ENCODE measurements at places on chromosomes 3 and 15.

DNA sequence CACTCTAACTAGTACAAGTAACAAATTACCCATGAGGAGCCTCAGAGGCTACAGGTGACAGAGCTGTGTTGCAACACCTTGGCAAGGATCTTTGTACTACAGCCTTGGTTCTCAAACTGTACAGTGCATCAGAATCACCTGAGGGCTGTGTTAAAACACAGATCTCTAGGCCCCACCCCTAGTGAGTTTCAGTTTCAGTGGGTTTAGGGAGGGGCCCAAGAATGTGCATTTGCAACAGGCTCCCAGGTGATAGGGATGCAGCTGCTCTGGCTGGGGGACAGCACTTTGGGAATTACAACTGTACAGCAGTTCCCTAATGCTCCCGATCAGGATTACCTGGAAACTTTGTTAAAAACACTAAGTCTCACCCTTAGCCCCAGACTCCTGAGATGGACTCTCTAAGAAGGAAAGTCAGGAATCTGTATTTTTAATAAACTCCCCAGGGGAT is 66.1 kb upstream of the NR2F2 start:
- DNase-seq: no peak

GRCh38 chr3:195895078-195895860 is 13.1 kb downstream of the TNK2 start:
- DNase-seq: peak; percentile 89

- DNase-seq: no peak
Observed at GRCh38 chr15:44670087-44670950, 6.9 kb upstream of the SPG11 start.

- no peak for DNase-seq
Observed at GRCh38 chr3:5079761-5080160, 42.3 kb upstream of the ARL8B start.

DNA sequence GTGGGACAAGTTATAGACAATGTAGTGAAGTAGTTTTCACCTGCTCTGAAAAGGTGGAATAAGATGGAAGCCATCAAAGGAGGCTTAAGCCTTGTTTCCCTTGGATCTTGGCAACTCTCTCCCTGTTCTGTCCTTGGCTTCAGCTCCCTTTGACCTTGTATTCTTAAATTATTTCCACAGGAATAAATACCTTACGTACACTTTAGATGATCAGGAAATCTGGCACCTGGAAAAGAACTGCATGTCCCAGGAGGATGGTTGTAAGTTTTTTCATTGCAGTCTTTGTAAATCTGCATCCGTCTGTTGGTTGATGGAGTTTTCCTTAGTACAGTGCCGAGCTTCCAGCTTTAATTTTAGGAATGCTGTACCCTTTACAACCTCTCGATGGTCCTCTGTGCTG is 11.8 kb downstream of the ST6GAL1 start:
- no peak for DNase-seq

- no peak for DNase-seq
Observed at GRCh38 chr3:149215515-149215914, 6.1 kb downstream of the CP start.

GRCh38 chr15:94855409-94856266 is 624.3 kb downstream of the MCTP2 start:
- no peak for DNase-seq

DNA sequence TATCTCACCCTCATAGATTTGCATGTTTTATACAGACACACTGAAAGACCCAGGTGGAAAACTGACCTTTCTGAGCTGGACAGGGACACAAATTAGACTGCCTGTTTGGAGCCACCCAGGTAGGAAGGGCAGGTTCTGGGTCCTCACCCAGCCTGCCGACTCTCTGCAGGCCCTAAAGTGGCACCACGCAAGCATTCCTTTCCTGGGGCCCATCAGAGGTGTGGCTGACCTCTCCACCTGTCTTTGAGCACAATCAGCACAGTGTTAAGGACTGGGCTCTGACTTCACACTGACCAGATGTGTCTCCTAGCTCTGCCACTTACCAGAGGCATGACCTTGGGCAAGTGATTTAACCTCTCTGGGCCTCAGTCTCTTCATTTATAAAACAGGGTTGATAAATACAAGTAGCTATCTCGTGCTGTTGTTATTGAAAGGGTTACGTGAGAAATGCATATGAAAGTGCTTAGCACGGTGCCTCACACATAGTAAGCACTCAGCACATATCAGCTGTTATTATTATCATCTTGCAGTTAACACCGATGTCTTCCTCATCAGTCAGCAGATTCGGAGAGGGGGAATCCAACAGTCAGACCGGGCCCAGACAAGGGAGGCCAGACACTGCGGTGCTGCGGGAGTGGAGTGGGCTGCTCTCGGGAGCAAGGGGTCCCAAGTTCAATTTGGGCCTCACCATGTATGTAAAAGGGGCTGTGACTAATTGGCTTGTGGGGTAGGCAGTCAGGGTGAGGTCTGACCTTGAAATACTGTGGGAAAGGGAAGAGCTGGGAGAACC is 2.0 kb upstream of the TBC1D2B start:
- no peak for DNase-seq

- peak; percentile 16 for DNase-seq
Observed at GRCh38 chr3:129016720-129017483, 15.8 kb downstream of the EFCC1 start.

DNA sequence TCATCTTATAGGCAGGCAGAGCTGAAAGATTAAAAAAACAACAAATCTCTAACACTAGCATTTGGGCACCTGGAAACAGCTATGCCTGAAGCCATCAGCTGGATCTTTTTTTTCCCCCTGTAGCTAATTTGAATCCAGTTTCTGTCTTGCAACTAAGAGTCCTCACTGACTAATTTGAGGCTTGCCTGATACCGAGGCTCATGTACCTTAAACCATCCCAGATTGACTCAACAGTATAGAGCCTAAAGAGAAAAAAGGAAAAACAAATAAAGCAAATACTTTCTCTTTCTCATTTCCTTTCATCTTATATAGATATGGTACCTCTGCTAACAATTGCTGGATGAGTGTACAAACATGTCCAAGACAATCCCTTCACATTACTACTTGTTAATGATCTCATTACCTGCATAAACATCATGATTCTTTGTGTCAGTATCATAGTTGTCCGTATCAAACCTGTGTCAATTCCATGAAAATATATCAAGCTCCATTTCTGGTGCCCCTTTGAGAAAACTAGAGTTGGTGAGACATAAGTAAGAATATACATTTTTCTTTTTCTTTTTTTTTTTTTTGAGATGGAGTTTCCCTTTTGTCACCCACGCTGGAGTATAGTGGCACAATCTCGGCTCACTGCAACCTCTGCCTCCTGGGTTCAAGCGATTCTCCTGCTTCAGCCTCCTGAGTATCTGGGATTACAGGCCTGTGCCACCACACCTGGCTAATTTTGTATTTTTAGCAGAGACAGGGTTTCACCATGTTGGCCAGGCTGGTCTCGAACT is 43.1 kb downstream of the BHLHE40 start:
- no peak for DNase-seq

- no peak for DNase-seq
Observed at GRCh38 chr3:185067173-185067572, 85.7 kb downstream of the C3orf70 start.

- DNase-seq: no peak
Observed at GRCh38 chr3:22759636-22760310, 443.4 kb upstream of the UBE2E2 start.

DNA sequence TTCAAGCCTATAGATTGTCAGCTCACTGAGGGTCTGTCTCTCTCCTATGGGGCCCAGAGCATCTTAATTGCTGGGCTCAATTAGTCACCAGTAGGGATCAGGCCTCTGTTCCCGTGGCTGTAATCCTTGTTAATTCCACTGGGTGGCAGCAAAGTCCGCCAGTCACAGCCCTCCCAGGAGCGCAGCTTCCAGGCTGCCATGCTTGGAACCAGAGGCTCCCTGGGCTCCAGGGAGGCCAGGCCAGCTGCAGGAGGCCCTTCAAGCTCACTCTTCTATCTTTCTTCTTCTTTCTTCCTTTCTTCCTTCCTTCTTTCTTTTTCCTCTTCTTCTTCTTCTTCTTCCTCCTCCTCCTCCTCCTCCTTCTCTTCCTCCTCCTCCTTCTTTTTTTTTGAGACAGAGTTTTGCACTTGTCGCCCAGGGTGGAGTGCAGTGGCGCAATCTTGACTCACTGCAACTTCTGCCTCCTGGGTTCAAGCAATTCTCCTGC is 14.4 kb downstream of the RNU5B-1 start:
- DNase-seq: peak; percentile 89

DNA sequence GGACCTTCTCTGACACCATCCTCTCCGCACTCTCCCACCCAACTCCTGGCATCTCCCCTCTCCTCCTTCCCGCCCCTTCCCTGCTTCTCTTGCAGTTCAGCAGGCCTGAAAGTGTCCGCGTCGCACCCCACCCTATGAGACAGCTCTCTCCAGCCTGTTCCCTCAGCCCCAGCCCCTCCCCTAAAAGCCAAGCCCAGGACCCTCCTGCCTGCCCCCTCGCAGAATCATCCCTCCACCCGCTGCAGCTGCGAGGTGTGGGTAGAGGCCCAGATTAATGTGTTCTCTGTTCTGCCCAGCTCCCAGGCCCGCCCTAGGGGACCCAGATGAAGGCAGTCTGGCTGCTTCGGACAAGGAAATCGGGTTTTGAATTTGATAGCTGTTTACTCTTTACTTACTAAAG is 410 bp downstream of the PRR23E start:
- DNase-seq: no peak

GRCh38 chr3:171054231-171054630 is 27.7 kb upstream of the SLC2A2 start:
- no peak for DNase-seq

DNA sequence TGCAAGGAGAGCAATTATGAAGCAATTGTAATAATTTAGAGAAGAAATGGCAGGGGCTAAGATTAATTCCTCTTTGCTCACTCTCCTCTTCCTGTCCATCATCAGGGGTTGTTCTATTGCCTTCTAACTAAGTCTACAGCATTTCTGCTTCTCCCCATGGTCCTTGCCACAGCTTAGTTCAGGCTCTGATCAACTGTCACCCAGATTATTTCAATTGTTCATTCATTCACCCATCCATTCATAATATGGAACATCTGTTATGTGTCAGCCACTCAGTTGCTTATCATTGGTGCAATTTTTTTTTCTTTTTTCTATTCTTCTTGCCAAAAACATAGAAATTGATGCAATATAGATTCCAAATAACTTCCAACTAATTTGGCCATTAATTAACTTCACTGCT is 93.2 kb downstream of the CD47 start:
- DNase-seq: no peak

- no peak for DNase-seq
Observed at GRCh38 chr15:67038736-67039135, 26.7 kb upstream of the SMAD3 start.

GRCh38 chr15:101059381-101060341 is 140.5 kb downstream of the LRRK1 start:
- DNase-seq: no peak

- DNase-seq: no peak
Observed at GRCh38 chr3:171620825-171621434, 160.7 kb upstream of the TNIK start.

DNA sequence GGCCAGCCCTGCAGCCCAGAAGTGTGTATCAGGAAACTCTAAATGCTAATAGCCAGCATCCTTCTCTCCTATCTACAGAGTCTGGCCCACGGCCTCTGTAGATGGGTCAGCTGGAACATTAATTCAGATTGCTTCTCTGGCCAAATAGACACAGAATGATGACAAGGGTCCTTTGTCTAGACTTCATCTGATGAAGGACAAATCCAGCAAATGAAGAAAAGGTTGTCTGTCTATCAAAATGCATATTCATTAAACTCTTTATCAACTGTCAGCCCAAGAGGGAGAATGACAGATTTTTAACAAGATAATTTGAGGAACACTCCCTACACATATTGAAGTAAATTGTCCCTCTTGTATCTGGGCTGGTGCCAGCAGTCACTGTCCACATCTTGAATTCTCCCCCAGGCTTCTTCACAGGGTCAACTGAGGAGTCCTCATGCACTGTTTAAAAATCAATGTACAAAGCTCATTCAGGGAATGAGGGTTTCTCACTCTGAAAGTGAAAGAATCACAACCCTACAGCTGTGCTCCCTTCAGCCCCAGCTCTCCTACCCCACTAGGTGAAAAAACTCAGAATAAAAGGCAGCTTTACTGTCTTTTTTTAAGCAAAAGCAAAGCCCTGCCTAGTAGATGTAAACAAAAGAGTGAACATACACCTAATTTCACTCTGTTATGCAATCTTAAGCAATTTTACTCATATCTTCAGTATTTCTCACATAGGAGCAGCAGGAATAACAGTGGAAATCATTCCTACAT is 507.7 kb downstream of the IGSF11 start:
- no peak for DNase-seq

DNA sequence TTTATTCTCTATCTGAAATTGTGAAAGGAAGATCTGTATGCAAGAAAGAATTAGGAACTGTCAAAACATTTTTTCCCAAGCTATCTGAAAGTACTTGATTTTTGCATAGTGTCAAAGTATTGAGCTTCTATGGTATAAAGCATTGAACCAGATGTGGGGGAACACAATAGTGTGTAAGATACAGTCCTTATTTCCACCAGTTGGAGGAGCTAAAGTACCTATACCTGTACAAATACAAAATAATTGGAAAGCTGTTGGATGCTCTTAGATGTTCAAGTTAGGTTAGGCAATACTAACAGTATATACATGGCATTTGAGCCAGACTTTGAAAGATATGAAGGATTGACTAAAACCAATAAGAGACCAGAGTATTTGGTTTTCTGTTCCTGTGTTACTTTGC is 148.4 kb downstream of the B3GALNT1 start:
- DNase-seq: peak; percentile 52

- no peak for DNase-seq
Observed at GRCh38 chr15:47390208-47390765, 327.0 kb upstream of the SEMA6D start.

DNA sequence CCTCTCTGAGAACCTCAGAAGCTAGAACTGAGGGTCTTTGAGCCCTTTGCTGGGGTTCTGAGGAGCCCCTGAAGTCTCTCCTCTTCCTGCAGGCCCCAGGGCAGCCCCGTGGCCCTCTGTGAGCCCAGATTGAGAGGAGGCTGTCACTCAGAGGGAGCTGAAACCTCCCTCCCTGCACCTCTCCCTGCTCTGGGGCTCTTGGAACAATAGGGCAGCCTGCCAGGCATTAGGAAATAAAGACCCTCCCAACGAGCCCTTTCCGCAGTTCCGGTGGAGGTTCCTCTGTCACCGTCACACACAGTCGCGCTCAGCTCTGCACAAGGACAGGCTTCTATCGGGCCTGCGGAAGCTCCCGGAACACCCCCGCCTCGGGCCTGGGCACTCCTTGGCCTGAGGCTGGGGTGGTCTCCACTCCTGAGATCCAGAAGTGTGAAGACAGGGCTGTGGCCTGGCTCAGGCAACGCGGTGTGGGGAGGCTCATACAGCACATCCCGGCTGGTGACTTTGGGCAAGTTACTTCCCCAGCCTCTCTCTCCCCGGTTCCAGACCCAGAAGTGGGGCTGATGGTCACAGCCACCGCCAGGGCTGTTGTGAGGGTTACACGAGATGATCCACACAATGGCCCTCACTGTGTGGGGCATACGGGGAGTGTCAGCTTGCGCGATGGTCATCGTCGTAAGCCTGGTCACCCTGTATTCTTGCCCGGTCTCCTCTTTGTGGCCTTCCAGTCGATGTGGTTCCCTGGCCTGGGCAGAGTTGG is 17.7 kb downstream of the MELTF start:
- DNase-seq: no peak
